ACHN (cell line): ENCODE measurements at places on chromosomes 2 and 18.

DNA sequence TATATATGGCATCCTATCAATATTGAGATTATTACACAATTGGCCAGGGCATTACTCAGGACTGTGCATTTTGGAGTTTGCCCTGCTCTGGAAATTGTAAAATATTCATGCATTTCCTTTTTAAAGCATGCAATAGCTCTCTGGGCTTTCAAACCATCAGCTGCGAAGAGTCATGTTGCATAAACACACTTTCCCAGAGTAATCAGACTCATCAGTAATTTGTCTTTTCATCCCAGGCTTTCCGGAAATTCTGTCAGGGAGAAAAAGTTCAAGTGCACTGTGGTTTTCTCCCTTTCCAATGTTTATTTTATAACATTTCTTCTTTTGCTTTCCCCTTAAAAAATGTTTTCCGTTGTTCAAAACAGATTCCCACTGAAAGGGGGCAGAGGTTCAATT is 38.9 kb upstream of the FHL2 start:
- no peak for DNase-seq

DNA sequence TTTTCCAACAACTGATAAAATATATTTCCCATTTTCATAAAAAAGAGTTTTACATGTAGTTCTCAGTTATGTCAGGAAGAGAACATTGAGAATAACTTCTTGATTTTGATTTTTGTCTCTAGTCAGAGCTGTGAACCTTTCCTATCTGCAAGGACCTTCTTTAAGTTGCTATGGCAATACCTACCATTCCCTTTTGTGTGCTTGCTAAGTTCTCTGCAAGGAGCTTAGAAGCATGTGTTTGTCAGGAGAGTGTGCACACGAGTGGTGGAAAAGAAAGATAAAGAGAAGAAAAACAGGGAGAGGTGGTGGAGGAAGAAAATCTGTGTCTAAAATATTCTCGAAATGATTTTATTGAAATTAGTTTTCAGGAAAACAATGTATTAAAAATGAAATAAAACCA is 140.3 kb upstream of the SLC8A1 start:
- DNase-seq = no peak

GRCh38 chr2:237715459-237715947 is 83.1 kb upstream of the RBM44 start:
- no peak for DNase-seq

- DNase-seq = no peak
These were observed 163.8 kb downstream of the ETAA1 start for GRCh38 chr2:67560771-67561456.

GRCh38 chr2:120346667-120347358 is 877 bp downstream of the INHBB start:
- no peak for DNase-seq

DNA sequence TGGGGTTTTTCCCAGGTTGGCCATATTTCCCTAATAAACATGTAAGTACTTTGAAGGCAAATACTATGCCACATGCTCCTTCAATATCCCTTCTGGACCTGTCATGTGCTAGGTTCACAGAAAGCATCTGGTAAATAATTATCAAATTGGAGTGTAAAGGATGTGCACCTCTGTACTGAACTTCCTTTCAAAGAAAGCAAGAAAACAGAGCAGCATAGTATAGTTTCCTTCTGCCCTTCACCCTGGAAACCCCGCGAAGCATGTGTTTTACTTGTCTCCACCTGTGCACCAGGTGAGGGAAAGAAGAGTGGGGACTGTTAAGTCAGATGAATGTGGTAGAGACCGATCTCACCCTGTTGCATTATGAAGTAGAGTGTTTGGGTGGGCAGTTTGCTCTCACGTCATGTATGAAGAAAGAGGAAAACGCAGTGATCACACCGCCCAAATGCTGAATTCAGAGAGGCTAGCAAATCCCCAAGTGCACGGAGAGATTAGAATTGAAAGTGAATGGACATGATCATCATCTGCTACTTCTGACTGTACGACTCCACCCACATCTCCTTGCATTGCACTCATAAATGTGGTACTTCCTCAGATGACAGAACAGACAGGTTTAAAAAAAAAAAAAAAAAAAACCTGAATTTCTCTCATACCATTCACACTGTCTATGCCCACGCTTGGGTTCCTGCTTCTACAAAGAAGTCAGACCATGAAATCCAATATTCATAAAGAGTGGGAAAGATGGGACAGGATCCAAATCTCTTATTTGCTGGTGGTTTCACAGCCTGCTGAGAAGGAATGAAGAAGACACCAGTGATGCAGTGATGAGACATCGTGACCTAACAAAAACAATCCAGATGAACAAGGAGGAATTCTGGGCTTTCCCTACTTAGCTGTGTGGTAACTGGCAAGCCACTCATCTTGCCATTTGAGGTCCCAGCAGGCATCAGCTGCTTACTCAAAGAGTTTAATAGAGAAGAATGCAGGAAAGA is 448.6 kb downstream of the BCL11A start:
- no peak for DNase-seq
